ENCODE measurements at places on chromosomes 4 and X.

- peak; percentile 49 for DNase-seq
Observed at GRCh38 chr4:22389240-22389870, 126.5 kb downstream of the ADGRA3 start.

DNA sequence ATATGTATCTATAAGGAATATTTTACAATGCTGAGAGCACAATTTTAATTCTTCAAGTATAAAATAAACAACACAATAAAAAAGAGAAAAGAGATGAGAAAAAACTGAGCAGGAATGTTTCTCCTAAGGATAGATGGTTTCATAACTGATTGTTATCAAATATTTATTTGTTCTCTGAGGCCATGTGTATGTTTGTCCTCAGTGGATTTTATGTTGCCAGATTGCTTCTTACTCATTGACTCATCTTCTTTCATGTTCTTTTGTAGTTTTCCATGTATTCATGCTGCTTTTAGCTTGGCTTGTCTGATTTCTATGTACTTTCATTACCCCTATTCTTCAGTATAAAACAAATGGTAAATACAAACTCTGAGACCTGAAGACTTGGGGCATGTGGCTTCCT, 41.2 kb downstream of the NPY5R start:
- no peak for DNase-seq

DNA sequence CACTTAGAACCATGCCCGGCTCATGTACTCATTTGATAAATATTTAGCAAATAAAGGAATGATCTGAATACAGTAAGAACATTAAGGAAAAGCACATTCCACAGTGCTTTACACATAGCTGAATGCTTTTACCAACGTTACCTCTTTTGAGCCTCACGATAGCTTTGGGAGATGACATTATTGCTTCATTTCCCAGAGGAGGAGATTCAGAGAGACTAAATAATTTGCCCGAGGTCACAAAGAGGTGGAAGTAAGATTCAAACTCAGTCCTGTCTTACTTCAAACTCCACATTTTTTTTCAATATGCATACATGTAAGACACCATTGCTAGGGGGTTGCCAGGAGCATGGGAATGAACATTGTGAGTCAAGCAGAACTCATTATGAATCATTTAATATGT, 538.5 kb downstream of the BCOR start:
- peak; percentile 0 for DNase-seq

GRCh38 chr4:118772081-118772766, 63.7 kb downstream of the SEC24D start:
- DNase-seq = no peak

GRCh38 chr4:52748432-52748831, 2.8 kb downstream of the ERVMER34-1 start:
- DNase-seq = no peak

- peak; percentile 19 for DNase-seq
Observed at GRCh38 chr4:65538571-65538970, 131.7 kb downstream of the EPHA5 start.

- no peak for DNase-seq
Observed at GRCh38 chr4:152364883-152365282, 171.0 kb downstream of the FBXW7 start.

GRCh38 chr4:80011636-80012236, 61.3 kb downstream of the ANTXR2 start:
- no peak for DNase-seq

DNA sequence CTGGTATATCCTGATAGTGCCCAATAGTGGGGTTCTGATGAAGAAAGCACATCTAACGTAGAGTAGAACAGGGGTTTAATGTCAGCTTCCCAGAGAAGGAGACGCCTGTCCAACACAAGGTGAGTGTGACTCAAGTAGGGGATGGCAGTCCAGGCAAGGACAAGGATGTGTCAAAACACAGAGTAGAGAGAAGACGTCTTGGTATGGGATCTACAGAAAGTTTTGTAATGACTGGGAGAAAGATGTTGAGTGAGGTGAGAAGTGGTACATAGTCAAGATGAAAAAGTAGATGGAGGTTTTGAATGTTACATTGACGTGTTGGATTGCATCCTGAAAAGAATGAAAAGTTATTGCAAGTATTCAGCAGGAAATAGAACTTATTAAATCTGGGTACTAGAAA, 124.4 kb downstream of the TMA16 start:
- DNase-seq = no peak

GRCh38 chr4:137693641-137694040, 161.3 kb upstream of the PCDH18 start:
- DNase-seq = no peak

DNA sequence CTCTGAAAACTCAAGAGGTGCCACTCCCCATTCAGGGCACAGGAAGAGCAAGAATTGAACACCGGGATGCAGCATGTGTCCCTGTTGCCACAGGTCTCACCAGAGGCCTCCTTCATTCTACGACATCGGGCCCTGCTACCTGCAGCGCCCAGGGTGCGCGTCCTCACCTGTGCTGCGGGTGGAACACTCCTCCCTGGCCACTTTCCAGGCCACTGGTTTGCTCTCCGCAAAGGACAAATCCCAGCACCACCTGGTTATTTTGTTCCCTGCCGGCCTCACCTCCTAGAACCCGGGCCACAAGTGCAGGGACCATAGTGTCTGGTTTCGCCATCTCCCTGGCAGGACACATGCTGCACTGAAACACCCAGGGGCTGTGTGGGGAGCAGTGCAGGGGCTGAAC, 14.3 kb upstream of the FAM3A start:
- DNase-seq = no peak

- no peak for DNase-seq
Observed at GRCh38 chr4:142683997-142684396, 162.1 kb downstream of the INPP4B start.

GRCh38 chr4:187362937-187363857, 632.4 kb upstream of the ZFP42 start:
- no peak for DNase-seq

DNA sequence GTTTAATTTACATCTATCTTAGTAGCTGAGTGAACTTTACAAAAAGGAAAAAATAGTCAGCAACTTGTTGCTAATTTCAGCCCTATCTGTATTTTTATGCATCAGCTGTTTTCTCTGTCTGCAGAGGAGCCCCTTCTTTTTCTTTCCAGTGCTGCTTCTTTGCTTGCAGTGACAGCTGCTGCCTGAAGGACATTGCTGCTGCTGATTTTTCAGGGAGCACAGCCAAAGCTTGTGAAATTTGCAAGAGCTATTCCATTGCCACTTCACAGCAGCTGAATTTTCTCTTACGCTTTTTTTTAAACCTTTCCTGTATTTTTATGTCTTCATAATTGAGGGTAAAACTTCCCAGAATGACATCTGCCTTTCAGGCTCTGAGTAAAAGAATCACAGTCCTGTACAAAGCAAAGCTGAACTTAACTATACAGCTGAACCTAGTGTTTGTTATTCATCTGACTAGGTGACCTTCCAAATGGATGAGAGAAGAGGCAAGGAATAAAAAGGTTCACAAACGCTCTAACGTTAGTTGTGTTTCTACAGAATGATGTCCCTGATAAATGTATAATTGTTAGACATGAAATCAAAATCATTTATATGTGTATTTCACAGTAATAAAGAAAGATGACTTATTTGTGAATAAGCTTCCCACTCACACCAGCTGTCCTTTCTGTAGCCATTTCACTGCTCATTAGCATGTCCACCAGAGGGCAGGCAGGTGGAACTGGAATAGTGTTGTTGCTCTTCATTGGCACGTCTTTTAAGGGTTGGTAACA, 541.4 kb downstream of the ADGRL3 start:
- no peak for DNase-seq

GRCh38 chr4:38242101-38242500, 281.9 kb downstream of the PTTG2 start:
- DNase-seq = no peak

GRCh38 chr4:176125063-176125462, 59.4 kb downstream of the WDR17 start:
- no peak for DNase-seq

DNA sequence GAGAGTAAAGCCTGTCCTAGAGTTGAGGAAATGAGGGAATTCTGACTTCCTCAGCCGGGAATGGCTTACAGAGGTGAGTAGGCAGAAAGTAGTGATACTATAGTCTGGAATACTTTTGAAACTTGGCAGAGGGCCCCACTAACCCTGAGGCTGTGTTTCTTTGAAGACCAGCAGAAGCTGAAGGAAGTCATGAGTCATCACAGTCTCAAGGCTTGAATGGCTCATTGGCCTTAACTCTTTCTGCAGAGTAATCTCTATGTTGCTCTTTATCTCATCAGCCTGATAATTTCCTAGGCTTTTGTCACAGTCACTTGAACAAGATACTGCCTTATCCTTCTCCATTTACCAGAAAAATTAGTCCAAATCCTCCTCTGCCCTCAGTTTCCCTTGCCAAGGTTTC, 80.8 kb downstream of the ANKRD50 start:
- DNase-seq = peak; percentile 74

- no peak for DNase-seq
Observed at GRCh38 chr4:52904421-52904820, 42.3 kb downstream of the RASL11B start.

- DNase-seq = no peak
Observed at GRCh38 chrX:70032792-70033191, 16.9 kb downstream of the AWAT2 start.

DNA sequence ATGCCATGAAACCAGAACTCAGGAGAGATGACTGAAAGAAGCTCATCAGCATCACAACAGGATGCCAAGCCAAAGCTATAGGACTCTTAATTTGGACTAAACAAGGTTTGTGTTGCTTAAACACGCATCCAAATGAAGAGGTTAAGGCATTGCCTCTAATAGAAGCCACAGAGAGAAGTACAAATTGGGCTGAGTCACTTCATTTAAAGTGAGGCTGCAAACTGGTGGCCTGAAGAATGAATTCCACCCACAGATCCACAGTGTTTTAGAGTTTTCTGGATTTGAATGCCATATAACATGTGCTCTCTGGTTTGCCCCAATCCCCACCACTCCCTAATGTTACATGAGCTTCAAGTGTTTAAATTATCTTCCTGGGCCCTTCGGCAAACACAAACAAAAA, 103.5 kb downstream of the FIP1L1 start:
- no peak for DNase-seq

DNA sequence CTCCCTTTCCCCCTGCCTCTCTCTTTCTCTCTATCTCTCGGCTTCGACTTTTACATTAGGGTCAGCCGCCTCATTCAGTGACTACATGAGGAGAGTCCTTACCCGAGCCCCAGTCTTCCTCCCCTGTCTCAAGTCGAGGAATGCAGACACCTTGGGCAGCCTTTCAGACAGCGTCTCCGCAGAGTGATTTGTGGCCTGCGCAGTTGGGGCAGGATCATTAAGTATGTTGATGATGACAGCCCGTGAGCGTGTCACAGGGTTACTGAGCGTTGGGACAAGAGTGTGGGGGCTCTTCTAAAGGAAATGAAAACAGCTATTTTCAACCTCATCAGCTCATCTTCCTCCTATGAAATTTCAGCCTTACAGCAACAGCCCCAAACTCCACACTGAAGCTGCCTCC, 312.1 kb upstream of the GATB start:
- no peak for DNase-seq

- peak; percentile 42 for DNase-seq
Observed at GRCh38 chrX:40908857-40909475, 173.6 kb upstream of the MED14 start.

- no peak for DNase-seq
Observed at GRCh38 chr4:117784266-117784665, 250.0 kb upstream of the NDST3 start.

GRCh38 chr4:56958111-56958517, 19.3 kb downstream of the NOA1 start:
- peak; percentile 85 for DNase-seq

DNA sequence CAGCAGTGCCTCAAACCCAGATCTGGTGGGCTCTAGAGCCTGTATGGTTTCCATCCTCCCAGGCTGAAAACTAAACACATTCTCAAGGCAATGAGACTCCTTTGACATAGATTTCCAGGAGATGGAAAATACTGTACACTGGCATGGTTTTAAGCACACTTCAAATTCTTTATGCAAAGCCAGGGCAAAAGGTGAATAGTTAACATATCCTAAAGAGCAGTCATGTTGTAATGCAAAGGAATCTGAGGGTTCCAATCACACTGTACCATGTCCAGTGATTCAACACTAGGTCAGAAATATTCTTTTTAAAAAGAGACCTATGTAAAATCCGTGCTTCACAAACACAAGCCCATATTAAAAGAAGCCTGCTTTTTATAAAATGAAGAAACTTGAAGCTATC, 195.3 kb downstream of the QDPR start:
- DNase-seq = peak; percentile 28

GRCh38 chr4:134539729-134540231, 338.2 kb upstream of the PABPC4L start:
- DNase-seq = no peak

DNA sequence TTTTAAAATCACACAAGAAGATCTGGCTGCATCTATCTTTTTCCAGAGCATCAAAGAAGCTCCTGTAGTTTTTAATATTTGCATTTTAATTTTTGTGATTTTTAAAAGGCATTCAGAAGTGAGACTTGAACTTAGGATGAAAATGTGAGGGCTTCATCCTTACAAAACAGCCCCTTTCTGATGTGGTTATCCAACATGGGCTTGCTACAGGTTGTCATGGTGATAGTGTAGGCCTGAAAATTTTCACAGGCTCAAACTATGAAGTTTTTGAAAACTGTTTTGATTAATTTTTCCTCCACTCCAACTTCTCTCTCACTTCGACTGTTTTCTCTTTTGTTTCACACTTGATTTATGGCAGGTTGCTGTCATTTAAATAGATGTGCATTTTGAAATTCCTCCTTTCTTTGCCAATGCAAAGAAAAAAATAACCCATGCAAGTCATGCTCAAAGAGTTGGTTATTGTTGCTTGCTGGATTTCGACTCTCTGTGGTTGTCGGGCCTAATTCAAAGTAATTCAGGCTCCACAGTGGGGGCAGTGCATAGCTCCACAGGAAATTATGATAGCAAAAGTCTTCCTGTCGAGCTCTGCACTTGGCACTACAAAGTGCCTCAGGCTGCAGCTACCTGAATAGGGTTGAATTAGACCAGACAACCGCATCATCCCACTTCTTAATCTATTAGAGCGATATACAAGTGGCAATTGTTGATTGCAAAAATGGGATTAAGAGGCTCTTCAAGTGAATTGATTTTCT, 201.0 kb upstream of the GPR101 start:
- DNase-seq = no peak

GRCh38 chr4:5133201-5133600, 81.9 kb downstream of the STK32B start:
- no peak for DNase-seq

DNA sequence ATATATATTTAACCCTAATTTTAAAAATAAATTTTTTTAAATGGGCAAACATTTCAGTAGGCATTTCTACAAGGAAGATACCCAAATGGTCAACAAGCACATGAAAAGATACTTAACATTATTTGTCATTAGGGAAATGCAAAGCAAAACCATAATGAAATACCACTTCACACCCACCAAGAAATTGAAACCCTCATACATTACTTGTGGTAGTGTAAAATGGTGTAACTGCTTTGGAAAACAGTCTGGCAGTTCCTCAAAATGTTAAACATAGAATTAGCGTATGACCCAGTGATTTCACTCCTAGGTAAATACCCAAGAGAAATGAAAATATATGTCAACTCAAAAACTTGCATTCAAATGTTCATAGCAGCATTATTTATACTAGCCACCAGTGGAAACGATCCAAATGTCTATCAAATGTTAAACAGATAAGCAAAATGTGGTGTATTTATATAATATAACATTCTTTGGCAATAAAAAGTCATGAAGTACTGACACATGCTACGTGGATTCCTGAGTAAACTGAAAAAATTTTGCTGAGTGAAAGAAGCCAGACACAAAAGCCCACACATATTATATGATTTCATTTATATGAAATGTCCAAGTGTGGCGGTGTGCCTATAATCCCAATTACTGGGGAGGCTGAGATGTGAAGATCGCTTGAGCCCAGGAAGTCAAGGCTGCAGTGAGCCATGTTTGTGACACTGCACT, 16.6 kb downstream of the TRIM2 start:
- no peak for DNase-seq

Measured in HS-5 (cell line).